ENCODE measurements at places on chromosomes 5 and 9.
A peak's percentile ranks its signal among the peaks of the same experiment; 100 is the strongest.

DNA sequence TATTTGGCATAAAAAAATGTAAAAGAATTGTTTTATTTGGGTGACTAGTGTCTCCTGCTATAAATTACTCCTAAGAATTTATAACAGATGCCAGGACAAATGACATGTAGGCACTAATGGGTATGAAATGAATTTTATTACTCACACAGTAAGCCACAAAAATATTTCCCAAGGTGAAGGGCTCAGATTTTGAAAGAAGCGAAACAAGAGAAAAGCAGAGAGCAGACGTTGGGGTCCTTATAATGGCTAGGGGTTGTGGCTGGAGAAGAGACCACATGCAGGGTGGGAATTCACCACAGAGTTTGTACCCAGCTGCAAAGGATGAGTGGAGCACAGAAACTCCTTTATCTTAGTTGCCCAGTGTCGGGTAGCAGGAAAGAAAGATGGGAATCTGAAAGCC is 45.0 kb upstream of the PRR16 start:
- H3K27me3 ChIP-seq: no peaks in the 10 kb centered on the region
- H3K4me3 ChIP-seq: no peak overlapping the region
- no peak overlapping the region for H3K27ac ChIP-seq
- peak; percentile 35 for DNase-seq
- no peaks in the 10 kb centered on the region for H3K36me3 ChIP-seq

DNA sequence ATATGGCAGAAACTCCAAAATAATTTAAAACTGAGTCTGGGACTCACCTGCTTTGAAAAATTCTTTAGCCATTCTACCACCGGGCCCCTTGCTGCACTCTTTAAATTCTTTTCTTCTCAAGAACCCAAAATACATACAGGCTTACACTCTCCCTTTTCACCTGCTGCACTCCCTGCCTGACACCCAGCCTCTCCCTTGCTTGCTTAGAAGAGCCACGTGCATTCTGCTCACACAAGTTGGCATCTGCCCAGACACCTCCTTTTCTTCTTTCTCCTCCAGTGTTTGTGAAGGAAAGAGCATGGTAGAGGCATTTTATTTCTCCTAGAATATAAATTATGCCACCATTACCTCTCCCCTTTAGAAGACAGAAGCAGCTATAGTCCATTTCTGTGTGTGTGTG is 39.0 kb upstream of the AOPEP start:
- no peaks in the 10 kb centered on the region for H3K4me1 ChIP-seq
- no peaks in the 10 kb centered on the region for H3K36me3 ChIP-seq
- no peak for DNase-seq
- H3K4me3 ChIP-seq: no peak overlapping the region
- no peak overlapping the region for H3K27ac ChIP-seq

GRCh38 chr5:17305964-17306725 is 88.7 kb downstream of the BASP1 start:
- no peak overlapping the region for H3K27ac ChIP-seq
- DNase-seq: no peak
- no peak overlapping the region for H3K4me3 ChIP-seq
- no peaks in the 10 kb centered on the region for H3K36me3 ChIP-seq
- no peaks in the 10 kb centered on the region for H3K4me1 ChIP-seq

DNA sequence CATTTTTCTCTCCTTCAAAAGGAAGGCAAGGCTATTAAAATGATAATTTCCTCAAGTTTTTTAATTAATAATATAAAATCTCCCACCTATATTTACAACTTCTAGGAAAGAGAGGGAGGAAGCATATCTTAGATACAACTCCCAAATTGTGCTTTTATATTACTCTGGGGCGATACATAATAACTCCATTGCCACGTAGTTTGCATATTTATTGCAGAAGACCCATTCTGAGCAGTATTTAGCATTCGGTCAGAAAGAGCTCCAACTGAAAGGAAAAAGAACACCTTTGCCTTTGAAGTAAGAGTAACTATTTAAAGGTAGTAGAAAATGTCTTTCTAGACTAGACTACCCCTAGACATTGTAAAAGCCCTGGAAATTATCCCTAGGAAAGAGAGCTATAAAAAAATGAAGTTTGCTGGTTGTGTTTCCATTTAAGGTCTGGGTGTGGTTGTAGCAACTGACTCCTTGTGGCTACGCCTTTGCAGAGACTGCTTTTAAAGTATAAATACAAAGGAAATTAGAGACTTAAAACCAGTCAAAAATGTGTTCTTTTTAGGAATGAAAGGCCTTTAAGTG is 566.1 kb downstream of the ZNF608 start:
- H3K4me3 ChIP-seq: no peak overlapping the region
- no peak overlapping the region for H3K27ac ChIP-seq
- DNase-seq: no peak
- no peaks in the 10 kb centered on the region for H3K36me3 ChIP-seq
- H3K27me3 ChIP-seq: no peaks in the 10 kb centered on the region

GRCh38 chr5:164234321-164234720 is 728.9 kb downstream of the MAT2B start:
- no peak overlapping the region for H3K4me3 ChIP-seq
- no peaks in the 10 kb centered on the region for H3K4me1 ChIP-seq
- no peak for DNase-seq
- no peak overlapping the region for H3K27ac ChIP-seq
- no peaks in the 10 kb centered on the region for H3K27me3 ChIP-seq

DNA sequence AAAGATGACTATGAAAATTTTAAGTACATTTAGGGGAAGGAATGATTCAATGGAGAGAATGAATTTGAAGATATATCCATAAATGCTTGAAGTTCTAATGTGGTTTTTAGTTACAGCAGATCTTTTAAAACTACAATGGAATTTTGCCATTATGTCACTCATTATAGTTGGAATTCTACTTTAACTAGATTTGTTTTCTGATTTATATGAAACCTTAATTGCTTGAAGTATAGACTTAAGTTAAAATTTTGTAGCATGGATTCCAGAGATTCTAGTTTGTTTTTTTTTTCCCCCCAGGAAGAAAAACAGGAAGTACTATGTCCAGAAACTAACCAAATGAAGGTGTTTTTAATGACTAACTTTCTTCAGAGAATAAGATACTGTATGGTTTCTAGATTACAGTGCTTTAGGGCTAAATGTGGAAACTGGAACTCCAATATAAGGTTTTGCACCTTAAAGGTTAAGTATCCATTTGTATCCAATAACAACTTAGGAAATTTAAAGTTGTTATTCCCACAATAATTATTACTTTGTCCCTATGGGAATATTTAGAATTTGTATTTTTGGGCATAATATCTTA is 70.3 kb downstream of the ZSWIM6 start:
- no peaks in the 10 kb centered on the region for H3K27me3 ChIP-seq
- no peak for DNase-seq
- H3K4me1 ChIP-seq: no peaks in the 10 kb centered on the region
- H3K4me3 ChIP-seq: no peak overlapping the region
- no peaks in the 10 kb centered on the region for H3K36me3 ChIP-seq
- H3K27ac ChIP-seq: no peak overlapping the region

DNA sequence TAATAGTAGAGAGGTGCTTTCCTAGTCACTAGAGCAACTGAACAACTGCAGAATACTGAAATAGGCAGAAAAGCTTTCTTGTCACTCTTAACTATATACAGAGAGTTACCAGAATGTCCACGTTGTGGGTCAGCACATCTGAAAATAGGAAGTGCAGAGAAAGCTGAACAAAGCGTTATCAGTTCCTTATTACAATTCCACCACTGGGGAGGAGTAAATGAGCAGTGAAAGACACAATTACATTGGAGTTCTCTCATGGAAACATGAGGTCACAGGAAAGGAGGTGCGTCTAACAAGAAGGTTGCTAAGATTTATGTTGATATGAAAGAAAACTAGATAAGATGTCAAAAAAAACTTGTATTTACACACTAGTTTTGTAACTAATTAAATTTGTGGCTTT is 461.9 kb upstream of the COX7C start:
- no peaks in the 10 kb centered on the region for H3K36me3 ChIP-seq
- no peak for DNase-seq
- no peak overlapping the region for H3K27ac ChIP-seq
- no peak overlapping the region for H3K4me3 ChIP-seq

GRCh38 chr5:2491846-2492245 is 259.6 kb downstream of the IRX2 start:
- no peaks in the 10 kb centered on the region for H3K36me3 ChIP-seq
- no peak for DNase-seq
- H3K4me1 ChIP-seq: no peaks in the 10 kb centered on the region
- H3K4me3 ChIP-seq: no peak overlapping the region
- H3K27ac ChIP-seq: no peak overlapping the region
- no peaks in the 10 kb centered on the region for H3K27me3 ChIP-seq

Measured in DND-41 (cell line).